NCI-H1105 treated with DMSO at 0.1 percent for 48 hours (cell line): ENCODE measurements at places on chromosomes 3 and 15.

DNA sequence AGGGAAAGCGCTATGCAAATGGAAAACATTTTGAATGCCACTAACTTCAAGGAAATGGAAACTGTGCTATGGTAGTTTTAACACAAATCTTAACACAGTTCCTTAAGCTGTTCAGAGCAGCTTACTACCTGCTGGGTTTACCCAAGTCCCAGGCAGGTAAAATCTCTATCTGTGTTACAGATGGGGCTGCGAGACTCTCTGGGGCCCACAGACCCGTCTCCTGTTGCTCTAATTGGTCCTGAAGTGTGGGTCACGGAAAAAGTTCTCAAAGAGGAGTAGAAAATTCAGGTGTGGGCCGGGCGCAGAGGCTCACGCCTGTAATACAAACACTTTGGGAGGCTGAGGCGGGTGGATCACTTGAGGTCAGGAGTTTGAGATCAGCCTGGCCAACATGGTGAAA is 16.9 kb upstream of the ZFYVE19 start:
- DNase-seq = no peak

DNA sequence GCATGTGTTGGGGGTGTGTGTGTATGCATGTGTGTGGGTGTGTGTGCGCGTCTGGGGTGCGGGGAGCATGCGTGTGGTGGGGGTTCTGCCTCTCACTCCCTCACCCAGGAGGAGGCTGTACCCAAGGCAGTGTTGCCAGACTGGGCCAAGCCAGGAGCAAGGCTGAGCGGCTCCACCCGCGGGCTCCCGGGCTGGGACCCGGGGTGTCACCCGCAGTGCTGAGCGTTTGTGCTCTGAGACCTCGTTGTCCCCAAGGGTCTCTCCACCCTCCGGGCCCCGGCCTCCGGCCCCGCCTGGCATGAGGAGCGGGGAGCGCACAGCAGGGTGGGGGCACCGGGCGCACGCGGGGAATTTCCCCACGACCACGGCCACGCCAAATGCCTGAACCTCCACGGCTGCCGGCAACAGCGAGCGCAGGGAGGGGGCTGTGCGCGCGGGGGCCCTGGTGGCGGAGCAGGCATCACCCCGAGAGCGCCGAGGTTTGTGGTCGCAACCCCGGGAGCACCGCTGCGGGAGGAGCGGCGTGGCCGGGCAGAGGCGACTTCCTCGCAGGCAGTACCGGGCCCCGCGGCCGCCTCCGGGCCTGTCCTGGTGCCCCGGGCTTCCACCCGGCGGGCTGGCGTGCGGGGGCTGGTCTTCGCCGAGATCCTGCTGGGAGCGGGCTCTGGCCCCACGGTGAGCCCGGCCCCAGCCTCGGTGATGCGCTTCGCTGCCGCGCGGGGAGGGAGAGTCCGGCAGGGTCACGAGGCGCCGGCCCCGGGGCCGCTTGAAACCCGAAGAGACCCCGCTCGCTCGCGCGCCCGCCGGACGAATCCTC is 7.4 kb upstream of the OCA2 start:
- DNase-seq = no peak

DNA sequence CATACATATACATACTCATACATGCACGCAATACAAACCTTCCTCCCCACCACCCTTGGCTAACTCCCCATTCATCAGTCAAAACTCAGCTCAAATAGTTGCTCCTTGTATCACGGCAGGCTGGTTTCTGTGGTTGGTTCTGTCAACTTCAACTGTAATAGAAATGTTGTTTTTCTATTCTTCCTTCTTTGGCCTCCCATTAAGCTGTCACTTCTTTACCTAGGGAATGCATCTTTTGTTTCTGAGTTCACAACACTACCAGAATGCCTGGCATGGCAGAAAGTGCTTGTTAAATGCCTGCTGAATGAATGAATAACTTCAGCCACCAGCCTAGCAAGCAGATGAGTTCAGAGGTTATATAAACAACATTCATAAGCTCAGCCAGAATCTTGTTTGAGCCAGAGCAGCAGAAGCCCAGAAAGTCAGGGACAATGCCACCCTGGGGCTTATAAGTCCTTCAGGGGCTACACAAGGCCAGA is 63.1 kb downstream of the B3GALNT1 start:
- DNase-seq = no peak

GRCh38 chr3:176968631-176969030 is 228.7 kb downstream of the TBL1XR1 start:
- DNase-seq = no peak

- no peak for DNase-seq
These were observed 142.5 kb upstream of the C2CD4B start for GRCh38 chr15:62307551-62307950.

DNA sequence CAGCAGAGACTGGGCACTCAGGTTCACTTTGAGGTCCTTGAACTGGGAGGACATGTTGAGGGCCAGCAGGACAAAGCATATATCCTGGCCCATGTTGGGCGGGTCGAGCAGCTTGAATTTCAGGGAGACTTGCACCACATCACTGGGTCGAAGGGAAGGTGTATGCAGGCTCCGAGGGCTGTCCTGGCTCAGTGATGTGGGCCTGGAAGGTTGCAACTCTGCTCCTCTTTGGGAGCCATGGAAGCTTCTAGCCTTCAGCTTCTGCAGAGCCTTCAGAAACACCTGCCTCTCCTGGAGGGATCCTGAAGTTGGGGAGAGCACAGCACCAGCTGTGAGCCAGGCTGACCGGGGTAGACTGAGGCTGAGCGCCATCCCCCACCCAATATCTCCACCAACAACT is 14.7 kb upstream of the EPB42 start:
- no peak for DNase-seq

- no peak for DNase-seq
These were observed 63.7 kb downstream of the CORO2B start for GRCh38 chr15:68642491-68642845.

DNA sequence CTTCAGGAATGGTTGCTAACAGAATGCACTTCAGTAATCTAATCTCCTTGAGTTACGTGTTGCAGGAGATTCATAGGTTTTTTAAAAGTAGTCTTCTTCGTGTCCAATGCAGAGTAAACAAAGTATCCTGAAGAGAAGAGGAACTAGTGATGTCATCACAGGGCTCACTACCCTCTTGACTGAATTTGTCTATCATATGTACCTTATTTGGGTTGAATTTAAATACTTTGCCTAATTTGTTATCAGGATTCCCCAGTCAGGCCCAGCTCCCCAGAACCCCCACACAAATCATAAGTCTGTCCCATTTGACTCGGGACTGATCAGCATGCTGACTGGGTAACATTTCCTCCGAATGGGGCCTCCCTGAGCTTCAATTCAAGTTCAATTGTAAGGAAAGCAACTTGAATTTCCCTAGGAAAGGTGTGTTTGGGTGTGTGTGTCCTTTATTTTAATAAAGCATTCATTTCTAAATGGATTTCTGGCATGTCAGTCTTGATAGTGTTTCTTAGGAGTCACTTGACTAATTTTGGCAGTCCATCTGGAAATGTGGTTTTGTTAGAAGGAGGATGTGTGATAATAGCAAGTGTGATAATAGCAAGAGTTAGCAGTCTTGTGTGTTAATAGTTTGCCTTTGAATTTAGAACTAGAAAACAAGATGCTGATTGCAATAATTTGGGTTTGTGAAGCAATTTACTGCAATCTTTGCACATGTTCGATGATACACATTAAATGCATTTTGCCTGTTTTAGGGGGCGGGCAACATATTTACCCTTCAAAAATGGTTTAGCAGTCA is 21.9 kb downstream of the OXNAD1 start:
- no peak for DNase-seq

DNA sequence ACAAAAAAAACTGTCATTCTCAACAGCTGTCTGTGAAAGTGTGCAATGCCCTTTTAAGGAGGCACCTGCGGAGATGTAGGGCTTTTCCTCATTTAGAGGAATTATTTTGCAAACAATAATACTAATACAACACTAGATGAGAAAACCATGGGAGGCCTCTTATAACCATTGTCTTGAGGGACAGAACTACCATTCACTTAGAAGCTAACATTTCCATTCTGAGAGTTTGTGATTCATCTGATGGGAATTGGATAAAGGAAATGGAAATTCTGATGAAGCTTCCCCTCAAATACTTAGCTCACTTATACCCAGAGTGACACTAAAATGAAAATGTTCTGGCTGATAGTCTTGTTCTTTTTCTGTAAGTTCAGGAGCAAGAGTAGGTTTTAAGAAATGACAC is 147.7 kb downstream of the CADPS start:
- DNase-seq = no peak

DNA sequence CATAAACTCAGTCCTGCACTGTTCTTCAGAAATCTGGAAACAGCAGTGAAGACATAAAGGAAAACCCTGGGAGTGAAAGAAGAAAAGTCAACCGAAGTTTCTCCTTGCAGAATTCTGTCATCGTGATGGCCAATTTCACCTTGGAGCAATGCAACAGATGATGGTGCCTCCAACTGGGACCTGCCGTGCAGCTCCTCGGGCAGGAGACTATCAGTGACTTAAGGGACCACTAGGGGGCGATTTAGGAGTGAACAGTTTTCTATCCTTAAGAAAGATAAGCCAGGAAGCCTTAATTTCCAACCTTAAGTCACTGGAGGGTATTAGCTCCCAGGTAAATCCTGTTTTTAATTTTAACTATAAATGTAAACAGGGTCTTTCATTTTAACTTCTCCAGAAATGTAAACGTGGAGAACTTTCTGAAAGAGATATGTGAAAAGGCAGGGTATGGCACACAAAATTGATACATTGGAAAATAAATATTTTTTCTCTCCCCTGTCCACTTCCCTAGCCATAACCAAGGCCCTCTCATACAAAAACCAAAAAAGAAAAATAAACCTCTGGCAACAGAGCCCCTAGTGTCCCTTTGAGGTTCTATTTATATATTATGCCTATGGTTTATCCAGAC is 116.3 kb downstream of the PDZRN3 start:
- peak; percentile 53 for DNase-seq

GRCh38 chr3:44642337-44642736 is 6.2 kb upstream of the ZNF35 start:
- no peak for DNase-seq

DNA sequence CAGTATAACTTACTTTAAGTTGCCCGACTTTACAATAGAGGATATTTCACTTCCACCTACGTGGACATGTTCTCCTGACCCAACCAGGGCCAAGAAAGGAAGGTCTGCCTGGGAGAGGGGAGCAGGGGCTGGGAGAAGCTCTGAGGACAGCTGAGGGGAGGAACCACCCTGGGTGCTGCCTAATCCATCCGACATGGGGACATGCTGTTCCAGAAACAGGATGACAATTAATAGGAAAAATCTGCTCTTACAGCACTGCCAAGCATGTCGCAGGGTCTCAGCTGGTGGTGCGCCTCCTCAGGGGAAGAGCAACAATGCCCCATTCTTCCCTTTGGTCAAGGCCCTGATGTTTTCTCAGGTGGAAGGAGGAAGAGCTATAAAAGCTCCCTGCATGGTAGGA is 132.3 kb downstream of the NTRK3 start:
- no peak for DNase-seq

DNA sequence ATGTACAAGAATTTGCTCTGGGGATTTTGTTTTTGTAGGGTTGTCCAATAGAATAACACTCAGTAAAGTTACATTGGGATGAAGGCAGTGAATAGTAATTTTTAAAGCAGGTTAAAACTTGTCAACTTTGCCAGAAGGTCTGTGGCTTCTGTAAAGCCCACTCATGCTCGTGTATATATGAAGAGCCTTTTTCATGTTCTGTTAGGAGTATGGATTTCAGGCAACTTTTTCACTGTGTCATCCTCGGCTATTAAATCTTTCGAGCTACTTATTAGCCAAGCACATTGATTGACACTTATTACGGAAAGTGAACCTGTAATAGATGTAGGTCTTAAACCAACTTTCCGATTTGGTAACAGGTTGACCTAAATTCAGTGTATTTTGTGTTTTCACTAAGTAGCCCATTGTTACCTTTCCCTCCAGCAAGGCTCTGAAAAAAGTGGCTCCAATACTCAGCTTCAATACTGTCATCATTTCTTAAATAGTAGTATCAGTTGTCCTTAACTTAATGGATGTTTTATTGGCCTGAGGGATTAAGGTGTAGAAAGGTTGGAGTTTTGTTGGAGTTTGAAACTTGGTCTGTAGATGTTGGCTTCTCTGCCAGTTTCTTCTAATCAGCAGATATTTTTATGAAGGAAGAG is 1.7 kb downstream of the PAK2 start:
- no peak for DNase-seq

DNA sequence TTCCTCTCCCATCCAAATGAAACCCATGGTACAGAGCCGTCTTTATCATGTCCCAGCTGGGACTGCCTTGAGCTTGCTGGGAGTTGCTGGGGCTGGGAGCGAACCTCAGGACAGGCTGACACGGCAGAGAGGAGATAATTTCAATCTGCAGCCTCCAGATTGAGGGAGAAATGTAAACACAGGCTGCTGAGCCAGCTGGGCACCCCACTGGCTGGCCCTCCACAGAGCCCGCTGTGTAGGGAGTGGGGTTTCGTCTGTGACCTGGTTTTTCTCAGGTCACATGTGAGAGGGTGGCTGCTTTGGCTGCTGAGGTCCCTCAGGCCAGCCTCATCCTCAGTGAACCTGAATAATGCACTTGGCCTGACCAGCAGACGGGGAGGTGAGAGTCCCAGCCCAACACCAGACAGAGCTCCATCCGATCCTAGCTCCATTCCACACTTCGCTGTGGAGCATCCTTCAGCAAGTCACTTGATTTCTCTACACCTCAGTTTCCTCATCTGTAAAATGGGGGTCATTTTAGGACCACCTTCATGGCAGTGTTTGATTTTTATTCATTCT is 121.6 kb upstream of the MRPS22 start:
- no peak for DNase-seq

GRCh38 chr15:76337696-76338485 is 1.3 kb downstream of the ISL2 start:
- DNase-seq = no peak

DNA sequence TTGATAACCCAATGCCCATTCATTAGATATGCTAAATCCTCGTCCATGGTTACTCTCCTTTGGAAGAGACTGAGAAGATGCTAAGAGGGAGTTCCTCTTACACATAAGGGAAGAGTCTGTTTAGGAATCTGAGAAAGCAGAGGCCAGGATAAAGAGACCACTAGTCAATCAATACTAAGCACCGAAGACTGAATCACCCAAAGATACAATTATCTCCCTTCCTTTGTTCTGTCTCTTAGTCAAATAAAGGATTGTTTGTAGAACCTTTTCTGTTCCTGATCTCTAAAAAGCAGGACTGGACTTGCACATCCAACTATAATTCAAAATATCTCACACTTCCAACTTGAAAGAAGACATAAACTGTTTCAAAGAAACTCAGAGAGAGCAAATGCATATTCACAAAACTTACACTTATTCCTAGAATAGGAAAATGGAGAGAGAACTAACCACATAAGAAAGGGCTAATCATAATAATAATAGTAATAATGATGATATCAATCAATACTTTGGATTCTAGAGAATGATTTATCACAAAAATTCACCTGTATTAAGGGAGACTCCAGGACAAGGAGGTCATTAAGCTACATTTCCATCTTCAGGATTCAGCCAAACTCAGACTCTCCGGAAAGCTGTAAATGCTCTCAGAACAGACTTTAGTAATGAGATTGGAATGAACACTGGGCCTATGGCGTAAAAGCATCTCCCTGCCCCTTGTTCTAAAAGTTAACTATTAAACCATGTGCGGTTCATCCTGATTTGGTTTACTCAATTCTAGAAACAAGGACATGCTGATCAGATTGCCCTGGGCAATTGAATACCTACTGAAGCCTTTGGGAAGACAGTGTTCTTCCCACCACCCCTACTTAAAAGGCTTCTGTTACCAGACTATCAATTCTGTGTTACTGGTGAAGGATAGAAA is 401.5 kb downstream of the ZBTB20 start:
- no peak for DNase-seq
